Suprapubic skin (tissue), 4 donors: ENCODE measurements at places on chromosomes 7 and 10.

DNA sequence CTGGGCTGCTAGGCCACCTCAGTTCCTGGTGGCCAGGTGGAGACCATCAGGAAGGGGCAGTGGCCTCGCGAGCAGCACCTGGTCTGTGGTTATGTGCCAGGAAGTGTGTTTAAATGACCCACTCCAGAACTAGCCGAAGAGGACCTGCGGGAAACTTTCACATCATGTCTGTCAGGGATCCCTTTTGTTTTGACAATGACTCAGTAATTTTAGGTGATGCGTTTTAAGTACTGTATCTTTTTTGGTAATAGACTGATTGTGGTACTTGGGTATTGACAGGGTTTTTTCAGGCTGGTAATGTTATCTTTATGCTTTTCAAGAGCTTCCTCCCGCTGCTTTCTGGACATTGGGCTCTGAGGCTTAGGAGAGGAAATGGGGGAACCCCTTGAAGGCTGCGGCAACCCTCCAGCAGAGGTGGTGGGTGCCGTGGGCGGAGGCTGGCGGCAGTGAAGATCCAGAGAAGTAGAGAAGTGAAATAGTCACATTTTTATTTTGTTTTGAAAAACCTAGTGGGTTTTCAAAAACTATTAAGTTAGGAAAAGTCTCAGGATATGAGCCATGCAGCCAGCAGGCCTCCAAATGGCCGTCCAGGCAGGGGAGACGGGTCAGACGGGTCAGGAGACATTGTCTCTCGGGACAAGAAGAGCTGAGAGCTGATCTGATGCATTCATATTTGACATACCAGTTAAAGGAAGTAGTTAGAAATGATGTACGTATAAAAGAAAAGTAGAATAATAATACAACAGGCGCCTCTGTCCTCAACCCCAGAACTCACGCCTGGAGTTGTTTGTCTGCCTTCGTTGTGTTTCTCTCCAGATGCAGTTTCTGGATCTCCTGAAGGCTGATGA, 27.7 kb downstream of the PPP2R2D start:
- DNase-seq, result no peak

DNA sequence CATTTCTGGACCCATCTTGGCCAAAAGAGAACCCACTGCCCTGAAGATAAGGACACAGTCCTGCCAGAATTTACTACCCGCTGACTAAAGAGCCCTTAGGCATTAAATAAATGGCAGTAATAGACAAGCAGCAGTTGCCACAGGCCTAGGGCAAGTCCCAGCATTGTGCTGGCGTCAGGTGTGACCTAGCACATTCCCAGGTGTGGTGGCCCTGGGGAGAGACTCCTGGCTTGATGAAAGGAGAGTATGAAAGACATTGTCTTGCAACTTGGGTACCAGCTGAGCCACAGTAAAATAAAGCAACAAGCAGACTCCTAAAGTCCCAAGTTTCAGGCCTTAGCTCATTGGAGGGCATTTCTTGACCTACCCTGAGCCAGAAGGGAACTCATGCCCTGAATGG, 715.7 kb upstream of the SORCS1 start:
- no peak for DNase-seq

- DNase-seq, result no peak
Observed at GRCh38 chr7:10181996-10182395, 791.7 kb upstream of the PHF14 start.

- DNase-seq, result no peak
Observed at GRCh38 chr10:111076682-111077478, at the start of gene ADRA2A. Gene ADRA2A (plus strand): TSS chr10:111077029. CDS start chr10:111077997, 968 bp downstream.

- no peak for DNase-seq
Observed at GRCh38 chr10:19663344-19663743, 152.9 kb upstream of the PLXDC2 start.

DNA sequence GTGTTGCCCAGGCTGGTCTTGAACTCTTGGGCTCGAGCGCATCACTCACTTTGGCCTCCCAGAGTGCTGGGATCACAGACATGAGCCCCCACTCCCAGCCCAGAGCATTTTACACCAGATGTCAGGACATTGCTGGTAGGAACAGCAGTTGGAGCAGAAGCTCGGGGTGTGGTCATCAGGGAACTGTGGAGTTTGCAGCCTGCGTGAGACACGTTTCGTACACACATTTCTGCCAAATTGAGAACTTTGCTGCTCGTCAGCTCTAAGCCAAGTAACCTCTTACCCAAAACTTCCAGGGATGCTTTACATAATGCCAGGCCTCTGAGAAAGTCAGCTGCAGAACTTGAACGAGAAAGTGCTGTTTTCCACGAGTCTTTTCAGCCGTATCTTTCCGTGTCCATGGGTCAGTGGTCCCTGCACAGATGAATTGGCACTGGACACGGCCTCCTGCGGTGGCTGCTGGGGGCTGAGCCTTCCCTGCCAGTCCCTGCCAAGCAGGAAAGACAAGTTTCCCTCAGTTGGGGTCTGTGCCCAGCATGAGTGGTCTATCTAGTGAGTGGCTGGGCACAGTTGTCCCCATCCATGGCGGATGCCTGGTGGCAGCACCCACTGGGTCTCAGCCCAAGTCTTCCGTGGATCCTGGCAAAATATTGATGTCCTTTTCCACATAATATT, 54.4 kb downstream of the DNAJB6 start:
- DNase-seq, result peak; percentile 70

DNA sequence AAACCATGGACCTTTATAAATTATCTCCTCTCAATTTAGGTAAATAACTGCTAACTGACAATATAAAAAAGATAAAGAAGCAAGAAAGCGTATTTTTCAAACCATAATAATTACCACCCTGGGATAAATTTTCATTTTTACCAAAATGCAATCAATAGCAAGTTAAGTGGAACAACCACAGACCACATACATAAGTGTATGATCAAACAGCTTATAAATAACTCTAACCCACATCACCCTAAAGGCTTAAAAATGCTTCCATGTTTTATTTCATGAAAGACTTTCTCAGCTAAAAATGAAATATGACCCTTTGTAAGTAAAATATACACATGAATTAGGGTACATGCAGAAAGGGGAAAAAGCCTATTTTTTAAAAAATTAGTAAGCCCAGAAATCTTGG, 156.5 kb downstream of the SGMS1 start:
- DNase-seq, result no peak

- DNase-seq, result no peak
Observed at GRCh38 chr10:61410353-61411070, 42.7 kb downstream of the TMEM26 start.

GRCh38 chr10:47311932-47312662, 10.2 kb upstream of the GDF2 start:
- peak; percentile 92 for DNase-seq

DNA sequence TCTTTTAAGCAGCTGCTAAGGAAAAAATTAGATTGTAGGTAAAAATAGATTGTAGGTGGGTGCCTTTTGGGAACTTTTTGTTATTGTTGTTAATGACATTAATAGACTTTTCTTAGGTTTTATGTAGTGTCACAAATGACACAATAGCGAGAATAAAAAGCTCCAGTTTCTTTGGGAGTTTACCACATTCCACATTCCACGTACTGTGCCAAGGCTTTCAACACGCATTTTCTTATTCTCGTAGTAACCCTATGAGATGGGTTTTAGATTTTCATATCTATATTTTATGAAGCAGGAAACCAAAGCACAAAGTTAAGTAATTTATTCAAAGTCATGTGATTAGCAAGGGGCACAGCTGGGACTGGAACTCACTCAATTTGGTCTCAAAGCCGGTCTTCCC, 103.8 kb downstream of the XRCC2 start:
- no peak for DNase-seq

DNA sequence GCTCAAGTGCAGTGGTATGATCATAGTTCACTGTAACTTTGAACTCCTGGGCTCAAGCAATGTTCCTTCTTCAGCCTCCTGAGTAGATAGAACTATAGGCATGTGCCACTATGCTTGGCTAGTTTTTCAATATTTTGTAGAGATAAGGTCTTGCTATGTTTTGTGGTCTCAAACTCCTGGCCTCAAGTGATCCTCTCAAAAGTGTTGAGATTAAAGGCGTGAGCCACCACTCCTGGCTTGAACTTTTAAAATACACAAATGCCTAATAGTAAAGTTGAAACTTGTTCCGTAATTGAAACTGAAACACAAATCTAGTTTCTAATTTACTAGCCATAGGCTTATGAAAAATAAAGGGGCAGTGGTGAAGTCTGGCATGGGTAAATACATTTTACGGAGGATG, 65.7 kb downstream of the AP3M1 start:
- DNase-seq, result no peak

DNA sequence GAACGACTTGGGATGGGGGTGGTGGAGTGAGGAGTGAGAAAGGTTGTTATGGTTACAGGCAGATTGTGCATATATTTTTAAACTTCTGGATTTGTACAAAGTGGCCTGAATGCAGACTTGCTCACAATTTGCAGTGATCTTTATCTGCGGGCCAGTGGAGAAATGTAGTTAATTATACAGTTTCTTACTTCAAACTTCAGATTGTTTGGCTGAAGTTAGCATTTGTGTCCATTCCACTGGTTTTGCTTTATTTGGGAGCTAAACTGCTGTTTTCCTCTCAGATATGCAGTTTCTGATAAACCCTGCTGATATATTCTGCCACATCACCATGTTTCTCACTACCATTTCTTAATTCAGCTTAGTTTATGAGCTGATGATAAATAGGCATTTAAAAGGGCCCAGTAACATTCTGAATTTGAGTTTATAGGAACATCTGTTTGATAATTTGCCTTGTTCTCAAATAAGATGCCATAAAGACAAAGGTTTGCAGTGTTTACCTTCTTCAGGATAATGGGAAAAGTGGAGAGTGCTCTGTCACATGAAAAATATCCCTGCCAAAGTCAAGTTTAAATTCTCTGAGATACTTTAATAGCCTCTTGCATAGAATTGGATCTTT, 170.1 kb downstream of the ST7 start:
- no peak for DNase-seq

GRCh38 chr7:146875237-146875785, 758.7 kb downstream of the CNTNAP2 start:
- DNase-seq, result no peak

GRCh38 chr7:107185716-107186115, 16.9 kb downstream of the HBP1 start:
- DNase-seq, result no peak

- no peak for DNase-seq
Observed at GRCh38 chr7:141320287-141320686, 230.9 kb upstream of the AGK start.

GRCh38 chr7:134948246-134948645, 38.1 kb upstream of the AGBL3 start:
- no peak for DNase-seq

DNA sequence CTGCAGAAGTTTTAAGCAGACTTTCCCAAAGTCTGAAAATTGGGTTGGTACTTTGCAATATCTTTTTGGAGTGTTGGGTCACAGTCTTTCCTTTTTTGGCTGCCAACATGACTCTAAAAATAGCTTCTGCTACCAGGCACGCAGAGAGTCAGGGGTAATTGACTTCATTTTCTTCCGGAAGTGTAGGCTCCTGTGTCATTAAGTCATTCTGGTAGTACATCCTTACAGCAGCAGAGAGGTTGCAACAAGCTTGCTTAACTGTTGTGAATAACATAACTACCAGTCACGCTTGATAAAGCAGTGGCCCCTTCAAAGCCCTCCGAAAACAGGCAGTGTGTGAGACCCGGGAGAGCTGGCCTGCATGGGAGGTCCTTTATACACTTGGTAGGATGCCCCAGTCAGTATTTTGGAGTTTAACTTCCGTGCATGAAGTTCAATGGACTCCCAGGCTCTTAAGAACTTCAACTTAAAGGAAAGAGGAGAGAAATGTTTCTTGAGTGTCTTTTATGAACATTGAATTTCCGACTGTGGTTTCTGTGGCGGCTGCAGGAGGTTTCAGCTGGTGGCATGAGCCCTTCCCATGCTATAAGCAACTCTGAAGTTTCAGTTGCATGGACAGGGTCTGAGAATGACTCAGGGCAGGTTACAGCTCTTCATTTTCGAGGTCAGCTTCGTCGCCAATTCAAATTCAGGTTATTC, 310.7 kb downstream of the GALNT17 start:
- peak; percentile 55 for DNase-seq

DNA sequence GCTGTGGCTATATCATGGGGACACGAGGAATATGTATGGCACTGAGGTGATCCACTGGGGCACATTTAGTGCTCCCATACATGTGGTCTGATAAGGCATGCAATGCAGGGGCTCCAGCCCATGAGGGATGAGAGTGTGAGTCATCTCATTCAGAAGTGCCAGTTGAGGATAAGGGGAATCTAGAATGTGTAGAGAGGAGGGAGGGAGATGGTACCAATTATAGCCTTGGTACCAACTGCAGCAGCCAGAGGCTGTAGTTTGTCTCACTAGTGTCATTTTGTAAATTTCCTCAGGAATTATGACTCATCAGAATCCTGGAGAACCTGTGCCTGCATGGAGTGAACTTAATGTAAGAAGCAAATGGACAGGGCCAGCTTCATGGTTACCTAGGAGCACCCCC, 46.2 kb downstream of the LAMB4 start:
- DNase-seq, result no peak

DNA sequence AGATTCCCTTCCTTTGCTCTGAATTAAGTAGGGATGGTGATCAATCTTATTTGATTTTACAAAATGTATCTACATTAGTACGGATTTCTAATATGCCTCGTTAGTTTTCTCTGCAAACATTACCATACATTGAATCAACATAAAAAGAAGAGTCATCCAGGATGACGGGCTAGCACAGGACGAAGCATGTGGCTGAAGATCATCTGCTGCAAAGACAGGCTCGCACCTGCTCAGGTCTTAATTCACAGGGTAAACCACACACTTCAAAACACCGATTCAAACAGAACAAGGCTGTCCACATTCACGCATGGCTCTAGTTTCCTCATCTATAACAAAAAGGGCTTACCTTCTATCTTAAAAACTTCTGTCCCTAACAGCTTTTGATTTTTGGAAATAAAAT, 323.0 kb downstream of the PARD3 start:
- DNase-seq, result no peak

DNA sequence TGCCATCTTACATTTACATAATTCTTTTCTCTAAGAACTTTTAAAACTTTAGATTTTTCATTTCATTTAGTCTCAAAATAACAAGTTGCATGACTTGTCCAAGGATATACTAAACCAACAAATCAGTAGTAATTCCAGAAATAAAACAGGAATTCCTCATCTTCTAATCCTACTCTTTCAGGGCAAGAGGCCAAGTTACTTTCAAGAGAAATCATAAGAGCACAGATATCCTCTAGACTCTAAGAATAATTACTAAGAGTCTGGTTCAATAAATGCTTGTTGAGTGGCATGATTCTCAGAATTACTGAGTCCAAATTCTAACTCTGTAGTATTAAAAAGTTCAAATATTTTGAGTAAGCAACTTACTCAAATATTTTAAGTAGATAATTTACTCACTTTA, 12.9 kb downstream of the PDZD8 start:
- DNase-seq, result no peak

DNA sequence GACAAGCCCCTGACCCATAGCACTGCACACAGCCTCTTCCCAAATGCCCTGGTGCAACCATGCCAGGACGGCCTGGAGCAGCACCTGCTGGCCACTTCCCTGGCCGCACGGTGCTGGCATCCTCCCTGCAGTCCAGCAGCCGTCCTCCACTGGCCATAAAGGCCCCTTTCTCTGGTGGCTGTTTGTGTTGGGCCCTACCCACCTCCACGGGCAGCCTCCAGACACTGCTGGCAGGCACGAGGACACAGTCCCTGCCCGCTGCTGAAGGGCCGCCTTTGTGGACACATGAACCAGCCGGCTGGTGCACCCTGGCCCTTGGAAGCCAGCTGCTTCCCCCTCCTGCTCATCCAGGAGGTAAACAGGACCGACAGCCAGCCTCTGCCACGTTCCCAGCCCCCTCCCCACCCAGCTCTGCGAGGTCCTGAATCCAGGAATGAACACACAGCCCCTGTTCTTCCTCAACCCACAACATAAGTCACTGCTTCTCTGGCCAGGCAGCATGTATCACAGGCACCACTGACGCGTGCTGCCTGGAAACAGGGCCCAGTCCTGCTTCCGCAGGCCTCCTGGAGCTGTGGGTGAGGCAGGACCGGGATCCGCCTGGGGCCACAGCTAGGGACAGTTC, 43.8 kb downstream of the SPOCK2 start:
- DNase-seq, result no peak
